ENCODE measurements at places on chromosomes 7 and 10.

GRCh38 chr7:135316648-135317313, 83.1 kb downstream of the STRA8 start:
- DNase-seq: no peak

GRCh38 chr7:25862261-25863004, 289.6 kb upstream of the NFE2L3 start:
- DNase-seq: peak; percentile 99

- no peak for DNase-seq
Measured at GRCh38 chr7:157738066-157738460, 401.3 kb downstream of the DNAJB6 start.

- no peak for DNase-seq
Measured at GRCh38 chr10:72702868-72703581, 11.1 kb downstream of the MCU start.

DNA sequence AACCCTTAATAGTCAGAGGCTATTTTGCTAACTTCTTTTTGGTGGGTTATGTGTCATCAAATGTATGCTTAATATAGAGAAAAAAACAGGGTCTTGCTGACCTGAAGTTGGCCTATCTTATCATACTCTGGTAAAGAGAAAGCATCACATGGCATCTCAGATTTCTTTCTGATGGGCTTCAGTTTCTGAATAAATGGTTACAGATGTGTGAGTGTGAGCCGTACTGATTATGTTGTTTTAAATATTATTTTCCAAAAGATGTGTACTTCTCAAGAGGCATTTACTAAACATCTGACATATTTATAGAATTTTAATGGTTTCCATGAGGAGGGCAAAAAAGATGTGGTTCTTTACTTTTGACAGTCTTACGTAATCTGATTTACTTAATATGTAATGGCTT, 28.4 kb downstream of the BBS9 start:
- DNase-seq: no peak

DNA sequence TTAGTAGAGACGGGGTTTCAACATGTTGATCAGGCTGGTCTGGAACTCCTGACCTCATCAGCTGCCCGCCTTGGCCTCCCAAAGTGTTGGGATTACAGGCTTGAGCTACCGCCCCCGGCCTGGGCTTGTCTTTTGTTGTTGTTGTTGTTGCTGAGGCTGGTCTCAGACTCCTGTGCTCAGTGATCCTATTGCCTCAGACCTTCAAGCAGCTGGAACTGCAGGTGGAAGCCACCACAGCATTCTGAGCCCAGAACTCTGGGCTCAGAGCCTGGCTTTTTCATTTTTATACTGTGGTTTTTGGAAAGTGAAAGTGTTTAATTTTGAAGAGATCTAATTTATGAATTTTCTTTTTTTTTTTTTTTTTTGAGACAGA, 16.2 kb upstream of the DNAJB6 start:
- DNase-seq: no peak

DNA sequence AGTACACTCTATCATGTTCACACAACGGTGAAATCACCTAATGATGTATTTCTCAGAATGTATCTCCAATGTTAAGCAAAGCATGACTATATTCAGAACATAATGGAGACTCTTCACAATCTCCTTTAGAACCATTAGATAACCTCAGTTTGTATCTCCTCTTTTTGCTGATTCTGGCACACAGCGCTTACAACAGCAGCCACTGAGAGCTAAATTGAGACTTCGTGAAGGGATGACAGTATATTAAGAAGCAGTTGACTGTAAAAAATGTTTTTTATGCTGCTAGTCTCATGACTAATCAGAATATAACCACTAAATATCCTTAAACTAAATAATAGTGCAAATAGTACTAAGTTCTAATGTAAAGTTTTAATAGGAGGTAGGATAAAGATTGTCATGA, 46.9 kb downstream of the KMT2E start:
- no peak for DNase-seq

DNA sequence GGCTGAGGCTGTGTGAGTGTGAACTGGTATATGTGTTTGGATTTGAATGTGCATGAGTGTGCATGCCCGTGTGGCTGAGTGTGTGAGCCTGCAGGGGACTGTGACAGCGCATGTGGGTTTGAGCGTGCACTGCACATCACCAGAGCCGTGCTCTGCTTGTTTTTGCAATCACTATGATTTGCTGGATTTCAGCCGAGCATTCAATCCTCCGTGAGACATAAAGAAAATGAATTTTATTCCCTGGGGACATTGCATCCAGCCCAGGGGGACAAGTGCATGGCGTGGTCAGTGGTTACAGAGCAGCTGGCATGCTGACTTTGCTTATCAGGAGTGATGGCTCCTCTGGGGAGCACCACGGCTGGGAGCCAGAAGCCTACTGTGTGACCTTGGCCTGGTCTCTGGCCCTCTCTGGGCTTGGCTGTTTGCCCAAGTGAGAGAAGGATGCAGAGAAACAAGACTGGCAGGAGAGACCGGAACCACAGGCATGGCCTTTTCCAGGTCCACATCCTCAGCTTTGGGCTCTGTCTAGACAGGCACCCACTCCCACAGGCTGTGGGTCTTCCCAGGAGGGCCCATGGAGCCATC, 160.2 kb upstream of the UNC5B start:
- DNase-seq: no peak

GRCh38 chr10:17465328-17466125, 11.1 kb upstream of the ST8SIA6 start:
- DNase-seq: no peak

DNA sequence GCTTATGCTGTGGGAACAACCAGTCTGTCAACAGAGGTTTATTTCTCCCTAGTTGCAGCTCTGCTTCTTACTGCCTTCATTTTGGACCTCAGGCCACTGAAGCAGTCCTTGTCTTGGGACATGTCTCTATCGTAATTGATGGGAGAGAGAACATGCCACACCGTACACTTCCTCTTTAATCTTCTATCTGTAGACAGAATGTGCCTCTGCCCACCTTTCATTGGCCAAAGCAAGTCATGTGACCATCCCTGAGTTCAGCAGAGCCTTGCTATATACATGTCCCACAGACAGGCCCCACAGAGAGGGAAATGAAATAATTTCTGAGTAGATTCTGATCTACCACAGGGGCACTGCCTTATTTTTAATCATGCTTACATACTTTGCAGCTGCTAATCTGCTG, 98.0 kb downstream of the KCND2 start:
- DNase-seq: no peak

- no peak for DNase-seq
Measured at GRCh38 chr10:3774018-3774813, 10.8 kb downstream of the KLF6 start.

DNA sequence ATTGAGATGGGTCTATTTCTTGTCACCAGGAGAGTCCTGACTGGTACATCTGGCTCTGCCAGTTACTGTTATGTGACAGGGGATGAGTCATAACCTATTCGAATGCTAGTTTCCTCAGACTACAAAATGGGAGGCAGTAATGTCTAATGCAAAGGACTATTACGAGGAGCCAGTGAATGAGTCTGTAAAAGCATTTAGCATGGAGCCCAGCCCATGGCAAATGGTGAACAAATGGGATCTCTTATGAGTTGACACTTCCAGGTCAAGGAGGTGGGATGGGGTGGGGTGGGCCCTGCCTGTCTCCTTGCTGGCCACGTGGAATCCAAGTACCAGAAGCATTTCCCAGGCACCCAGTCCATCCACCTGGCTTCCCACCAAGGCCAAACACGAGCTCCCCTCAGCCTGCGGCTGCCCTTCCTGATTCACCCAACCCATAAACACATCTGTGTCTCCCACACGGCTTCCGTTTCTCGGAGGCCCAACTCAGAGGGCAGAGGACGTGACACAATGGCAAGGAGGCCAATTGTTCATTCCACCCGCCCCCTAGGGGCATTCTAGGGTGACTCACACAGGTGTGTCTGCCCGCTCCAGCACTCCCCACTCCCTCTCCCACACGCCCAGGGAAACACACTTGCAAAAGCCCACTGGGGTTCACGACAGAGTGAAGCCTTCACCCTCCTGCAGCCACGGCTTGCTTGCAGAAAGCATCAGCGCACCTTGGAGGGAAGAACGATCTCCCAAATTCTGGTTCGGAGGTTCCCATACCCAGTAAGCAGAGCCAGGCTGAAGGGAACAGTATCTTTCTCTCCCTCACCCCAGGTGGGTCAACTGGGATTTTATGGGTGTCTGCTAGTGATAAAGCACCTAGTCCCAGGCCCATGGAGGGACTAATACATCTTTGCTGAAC, 109.8 kb downstream of the SH3PXD2A start:
- no peak for DNase-seq

GRCh38 chr10:78859769-78860168, 209.0 kb upstream of the ZMIZ1 start:
- no peak for DNase-seq

DNA sequence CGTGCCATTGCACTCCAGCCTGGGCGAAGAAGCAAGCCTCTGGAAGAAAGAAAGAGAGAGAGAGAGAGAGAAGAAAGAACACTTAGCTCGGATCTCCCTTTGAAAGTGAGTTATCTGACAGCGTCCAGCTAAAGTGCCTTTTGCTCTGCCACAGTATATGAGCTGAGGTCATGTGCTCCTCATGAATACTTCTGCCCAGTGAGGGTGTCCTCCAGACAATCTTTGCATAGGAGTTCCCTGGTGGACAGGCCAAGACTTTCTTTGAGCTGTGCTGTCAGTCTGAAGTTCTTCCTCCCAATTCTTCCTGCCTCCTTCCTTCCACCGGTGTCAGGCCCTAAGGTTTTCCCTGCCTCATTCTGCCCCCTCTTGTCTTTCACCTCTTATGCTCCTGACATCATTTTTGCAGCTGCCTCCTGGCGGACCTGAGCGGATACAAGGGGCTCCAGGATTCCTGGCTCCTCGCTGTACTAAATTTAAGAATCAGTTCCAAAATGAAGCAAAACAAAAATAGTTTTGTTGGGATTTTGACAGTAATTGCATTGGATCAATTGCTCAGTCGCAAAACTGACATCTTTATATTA, 31.9 kb downstream of the XRCC2 start:
- DNase-seq: no peak

- DNase-seq: no peak
Measured at GRCh38 chr10:104122225-104123107, 495 bp downstream of the SFR1 start.

DNA sequence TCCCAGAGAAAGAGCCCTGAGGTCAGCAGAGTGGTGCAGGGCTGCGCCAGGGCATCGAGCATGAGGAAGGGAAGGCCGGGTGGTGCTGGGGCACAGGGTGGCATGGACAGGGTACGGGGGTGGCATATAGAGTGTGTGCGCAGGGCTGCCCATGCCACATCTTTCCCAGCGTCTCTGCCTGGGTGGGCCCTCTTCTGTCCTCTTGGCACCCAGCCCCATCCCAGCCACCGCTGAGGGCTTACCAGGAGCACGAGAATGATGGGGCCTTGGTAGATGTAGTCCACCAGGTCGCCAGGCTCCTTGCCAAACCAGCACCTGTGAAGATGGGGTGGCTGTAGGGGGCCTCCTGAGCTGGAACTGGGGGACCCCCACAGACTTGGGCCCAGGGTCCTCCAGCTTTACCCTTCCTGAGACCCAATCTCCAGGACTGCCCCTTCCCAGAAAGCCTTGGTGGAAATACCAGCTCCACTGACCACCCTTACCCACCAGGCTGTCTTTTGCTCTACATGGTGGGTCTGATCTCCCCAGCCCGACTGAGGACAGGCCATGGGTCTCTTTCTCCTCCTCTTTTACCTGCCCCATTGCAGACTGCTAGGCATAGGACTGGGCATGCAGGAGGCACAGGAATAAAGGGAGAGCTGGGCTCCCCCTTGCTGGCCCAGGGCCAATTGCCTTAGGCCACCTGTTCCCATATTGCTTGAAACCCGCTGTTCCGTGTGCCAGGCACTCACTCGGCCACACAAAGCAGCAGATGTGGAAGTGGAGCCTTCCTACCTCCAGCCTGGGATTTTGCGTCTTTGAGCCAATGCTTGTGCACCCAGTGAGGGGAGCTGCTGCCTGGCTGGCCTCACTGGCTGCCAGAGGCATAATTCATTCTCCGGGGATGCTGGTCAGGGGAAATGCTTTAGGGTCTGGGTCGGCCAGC, 21.7 kb downstream of the CRHR2 start:
- DNase-seq: peak; percentile 66

- no peak for DNase-seq
Measured at GRCh38 chr7:50812094-50812493, 29.4 kb upstream of the GRB10 start.

DNA sequence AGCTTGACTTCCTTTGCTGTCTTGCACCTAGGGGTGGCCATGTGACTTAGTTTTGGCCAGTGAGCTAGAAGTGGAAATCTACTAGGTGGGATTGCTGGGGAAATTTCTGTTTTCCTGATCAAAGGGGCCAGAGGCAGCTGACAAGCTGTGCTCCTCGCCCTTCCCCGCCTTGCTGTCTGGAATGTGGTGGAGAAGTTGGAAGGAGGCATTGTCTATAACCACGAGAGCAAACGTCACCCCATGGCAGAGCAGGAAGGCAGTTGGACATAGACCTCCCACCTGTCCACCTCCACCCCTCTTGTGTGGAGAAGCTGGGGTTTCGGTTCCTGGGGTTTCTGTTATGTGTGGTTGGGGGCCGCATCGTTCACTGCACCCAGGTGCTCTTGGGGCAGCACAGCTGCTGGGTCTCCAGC, 7.3 kb downstream of the SFRP5 start:
- no peak for DNase-seq

DNA sequence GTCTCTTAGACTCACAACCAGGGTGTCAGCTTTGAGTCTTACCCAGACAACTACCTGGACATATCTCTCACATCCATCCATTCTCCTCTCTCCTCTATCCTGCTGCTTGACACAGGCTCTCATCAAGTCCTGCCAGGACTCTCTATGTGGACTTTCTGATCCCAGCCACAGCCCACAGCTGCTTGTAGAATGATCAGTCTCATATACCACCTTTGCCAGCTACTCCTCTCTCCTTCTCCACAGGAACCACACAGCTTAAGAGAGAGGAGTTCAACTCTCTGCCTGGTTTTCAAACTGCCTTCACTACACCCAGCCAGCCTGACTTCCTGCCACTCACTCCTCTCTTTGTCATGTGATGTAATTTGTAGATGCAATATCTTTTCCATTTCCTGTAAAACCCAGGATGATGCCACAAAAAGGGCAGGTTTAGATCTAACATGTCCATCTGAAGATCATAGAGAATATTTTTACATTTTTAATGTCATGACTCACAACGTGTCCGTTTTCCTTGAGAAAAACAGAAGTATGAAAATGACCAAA, 154.0 kb downstream of the RAB11FIP2 start:
- DNase-seq: no peak

GRCh38 chr7:23347033-23347681, 48.0 kb downstream of the MALSU1 start:
- no peak for DNase-seq

DNA sequence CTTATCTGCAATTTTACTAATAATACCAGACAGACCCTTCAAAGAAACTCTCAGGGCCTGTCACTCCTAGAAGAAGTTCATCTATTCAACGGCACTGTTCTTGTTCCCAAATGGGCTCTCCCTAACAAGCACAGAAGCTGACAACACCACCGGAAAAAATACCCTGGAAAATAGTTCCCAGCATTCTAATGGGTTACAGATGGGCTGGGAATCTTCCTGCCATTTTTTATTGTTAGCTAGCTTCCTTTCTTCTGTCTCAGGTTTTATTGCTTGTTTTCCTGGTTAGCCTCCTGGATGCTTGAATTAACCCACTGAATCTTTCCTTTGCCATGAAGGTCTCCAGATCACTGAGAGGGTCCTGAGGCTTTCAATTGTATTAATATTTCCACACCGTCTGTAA, 689.8 kb upstream of the NRP1 start:
- no peak for DNase-seq

- no peak for DNase-seq
Measured at GRCh38 chr7:117047496-117047895, 94.2 kb downstream of the ST7 start.

GRCh38 chr7:93231259-93231658, 907 bp upstream of the VPS50 start:
- DNase-seq: no peak

- DNase-seq: no peak
Measured at GRCh38 chr10:125739994-125740679, 20.6 kb downstream of the EDRF1 start.
